ENCODE measurements at places on chromosomes 6 and 20.

GRCh38 chr6:111342913-111343312 lies 140.1 kb downstream of the REV3L start:
- no peak for DNase-seq

DNA sequence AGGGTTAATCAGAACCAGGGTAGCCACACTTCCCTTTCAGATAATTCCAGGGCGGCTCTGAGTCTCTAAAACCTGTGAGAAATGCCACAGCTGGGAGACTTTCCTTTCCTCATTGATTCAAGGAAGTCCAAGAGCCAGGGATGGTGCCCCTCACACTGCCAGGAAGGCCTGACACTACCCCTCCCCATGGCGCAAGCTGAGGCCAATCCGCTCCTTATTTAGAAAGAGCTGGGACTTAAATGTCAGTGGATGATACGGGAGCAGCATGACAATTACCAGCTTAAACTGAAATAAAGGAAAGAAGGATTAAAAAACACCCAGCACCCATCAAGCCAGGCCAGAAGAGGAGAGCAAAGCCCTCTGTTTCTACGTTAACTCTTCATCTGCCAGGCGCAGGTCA lies 244.4 kb downstream of the LRFN2 start:
- DNase-seq = no peak

DNA sequence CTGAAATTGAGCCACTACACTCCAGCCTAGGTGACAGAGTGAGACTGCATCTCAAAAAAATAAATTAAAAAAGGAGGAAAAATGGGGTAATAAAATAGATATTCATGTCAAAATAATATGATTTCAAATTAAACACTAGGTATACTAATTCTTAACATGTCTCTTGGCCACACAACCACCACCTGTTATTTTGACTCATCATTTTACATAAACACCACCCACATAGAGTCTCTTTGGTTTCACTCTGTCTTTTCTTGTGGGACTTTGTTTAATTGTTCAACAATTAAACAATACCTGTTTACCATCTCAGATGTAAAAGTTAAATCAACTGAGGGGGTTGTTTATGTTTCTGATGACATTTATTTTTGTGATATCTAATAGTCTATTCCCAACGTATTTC lies 476.8 kb upstream of the ADGRB3 start:
- no peak for DNase-seq

DNA sequence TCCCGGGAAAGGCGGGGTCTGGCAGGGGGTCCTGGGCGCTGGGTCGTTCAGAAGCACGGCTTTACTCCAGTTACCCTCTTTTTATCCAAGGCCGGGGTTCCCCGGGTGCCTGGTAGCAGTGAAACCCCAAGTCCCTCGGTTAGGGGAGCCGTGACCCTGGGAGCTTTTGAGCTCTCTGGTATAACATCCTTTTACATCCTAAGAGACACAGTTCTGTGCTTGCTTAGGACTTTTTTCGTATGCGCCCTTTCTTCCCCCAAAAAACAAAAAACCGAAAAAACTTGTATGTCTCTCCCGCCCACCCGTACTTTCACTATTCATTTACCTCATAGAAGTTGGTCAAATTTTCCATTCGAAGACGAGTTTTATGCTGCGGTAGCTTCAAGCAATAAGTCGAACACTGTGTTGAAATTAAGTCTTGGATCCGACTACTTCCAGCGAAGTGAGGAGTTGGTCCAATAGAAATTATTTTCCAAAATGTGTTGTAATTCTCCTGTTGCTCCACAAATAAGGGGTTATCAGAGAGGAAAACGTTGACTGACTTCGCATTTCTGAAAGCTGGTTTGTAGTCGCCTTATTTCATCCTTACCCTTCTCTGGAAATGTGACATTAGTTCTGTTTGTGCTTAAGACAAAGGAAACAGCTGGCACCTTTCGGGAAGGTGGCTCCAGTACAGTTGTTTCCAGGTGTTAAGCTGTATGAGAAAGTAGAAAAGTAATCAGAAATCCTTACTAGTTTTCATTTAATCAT lies 816 bp upstream of the MAN1A1 start:
- DNase-seq = peak; percentile 38

- no peak for DNase-seq
Observed at GRCh38 chr6:118939683-118940082, 4.7 kb upstream of the MCM9 start.

DNA sequence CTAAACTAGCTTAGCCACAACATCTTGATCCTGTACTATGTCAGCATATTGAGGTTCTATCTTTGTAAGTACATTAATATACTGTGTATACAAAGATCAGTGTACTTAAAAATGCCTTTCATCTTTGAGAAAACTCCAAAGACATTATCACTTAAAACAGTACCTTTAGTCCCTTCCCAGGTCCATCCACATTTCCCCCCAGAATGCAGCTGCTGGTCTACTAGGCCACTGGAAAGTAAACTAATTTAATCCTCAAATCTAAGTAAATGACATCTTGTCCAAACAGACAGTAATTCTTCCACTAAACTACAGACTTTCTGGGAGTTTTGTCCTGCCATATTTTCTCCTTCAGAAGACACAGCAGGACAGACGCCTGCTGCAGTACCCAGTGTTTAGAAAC lies 68.7 kb downstream of the SYCP2 start:
- DNase-seq = no peak

- peak; percentile 20 for DNase-seq
Observed at GRCh38 chr6:135270676-135271536, 89.8 kb downstream of the MYB start.

DNA sequence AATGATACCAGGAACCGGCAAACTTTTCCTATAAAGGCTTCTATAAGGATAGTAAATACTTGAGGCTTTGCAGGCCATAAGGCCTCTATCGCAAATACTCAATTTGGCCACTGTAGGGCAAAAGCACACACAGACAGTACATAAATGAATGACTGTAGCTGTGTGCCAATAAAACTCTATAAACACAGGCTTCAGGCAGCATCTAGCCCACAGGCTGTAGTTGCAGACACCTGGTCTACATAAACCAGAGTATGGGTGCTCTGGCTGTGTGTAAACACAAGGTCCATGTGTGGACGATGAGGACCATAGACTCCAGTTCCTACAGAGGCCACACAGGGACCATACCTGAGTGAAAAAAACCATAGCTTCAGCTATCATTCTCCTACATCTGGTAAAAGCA lies 52.2 kb downstream of the ZMYND8 start:
- no peak for DNase-seq

GRCh38 chr6:144335914-144336313 lies 50.8 kb downstream of the UTRN start:
- DNase-seq = no peak

DNA sequence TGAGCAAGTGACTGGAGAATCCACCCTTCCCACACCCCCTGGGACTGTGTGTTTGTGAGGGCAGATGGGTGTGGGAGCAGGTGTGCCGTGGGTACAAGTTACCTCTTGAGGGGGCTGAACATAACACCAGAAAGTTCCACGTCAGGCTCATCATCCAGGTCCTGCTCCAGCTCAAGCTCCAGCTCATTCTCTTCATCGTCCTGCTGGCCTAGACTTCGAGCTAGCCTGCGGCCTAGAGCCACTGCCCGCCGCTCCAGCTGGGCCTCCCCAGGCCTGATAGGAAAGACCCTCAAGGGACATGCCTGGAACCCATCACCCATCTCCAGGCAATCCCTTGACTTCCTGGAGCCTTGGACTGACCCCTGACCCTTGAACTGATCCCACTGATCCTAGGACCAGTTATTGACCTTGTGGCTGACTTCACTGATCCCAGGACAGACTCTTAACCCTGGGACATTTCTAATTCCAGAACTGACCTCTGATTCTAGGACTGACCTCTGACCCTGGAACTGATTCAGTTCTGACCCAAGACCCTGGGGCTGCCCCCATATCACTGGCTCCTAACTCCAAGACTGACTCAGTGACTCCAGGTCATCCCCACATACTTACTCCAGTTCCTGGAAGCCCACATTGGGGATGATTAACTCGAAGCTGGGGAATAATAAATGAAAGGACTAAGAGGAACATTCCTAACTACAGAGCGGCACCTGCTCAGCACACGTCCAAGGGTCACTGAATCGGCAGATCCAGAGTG lies 11.8 kb upstream of the SPAG4 start:
- DNase-seq = peak; percentile 63

DNA sequence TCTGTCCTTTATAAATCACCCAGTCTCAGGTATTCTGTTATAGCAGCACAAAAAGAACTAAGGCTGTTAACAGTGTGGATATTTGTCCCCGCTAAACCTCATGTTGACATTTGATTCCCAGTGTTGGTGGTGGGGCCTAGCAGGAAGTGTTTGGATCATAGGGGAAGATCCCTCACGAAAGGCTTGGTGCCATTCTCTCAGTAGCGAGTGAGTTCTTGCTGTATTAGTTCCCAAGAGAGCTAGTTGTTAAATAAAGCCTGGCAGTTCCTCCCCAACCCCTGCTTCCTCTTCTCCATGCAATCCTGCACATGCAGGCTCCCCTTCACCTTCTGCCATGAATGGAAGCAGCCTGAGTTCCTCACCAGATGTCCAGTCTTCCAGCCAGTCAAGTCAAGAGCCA lies 29.8 kb upstream of the ERVFRD-1 start:
- DNase-seq = no peak

DNA sequence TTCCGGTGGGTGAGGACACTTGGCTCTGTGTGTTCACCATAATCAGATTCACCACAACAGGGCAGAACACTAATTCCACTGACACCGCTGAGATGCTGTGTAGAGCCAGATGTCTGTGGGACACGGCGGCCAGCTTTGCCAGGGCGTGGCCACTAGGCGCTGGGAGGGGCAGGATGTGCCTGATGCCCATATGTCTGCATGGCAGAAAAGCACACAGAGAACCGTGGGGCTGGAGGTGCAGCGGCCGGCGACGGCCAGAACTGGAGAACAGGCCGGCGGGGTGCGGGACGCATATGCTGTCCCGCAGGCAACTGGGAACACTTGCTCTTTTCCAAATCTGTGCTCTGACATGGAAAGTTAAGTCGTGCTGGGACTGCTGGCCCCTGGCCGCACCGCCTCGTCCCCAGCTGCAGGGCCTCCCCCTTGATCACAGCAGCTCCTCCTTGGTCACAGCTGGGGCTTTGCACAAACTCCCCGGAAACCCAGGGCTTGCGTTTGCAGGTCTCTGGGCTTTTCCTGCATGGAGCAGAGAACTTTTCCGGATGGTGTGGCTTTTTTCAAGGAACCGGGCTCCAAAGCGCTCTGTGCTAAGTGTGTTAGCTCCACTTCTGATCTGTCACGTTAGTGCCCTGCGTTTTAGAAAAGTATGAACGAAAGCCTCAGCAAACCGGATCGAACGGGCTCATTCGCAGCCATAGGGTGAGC lies 31.1 kb downstream of the NTSR1 start:
- DNase-seq = no peak

DNA sequence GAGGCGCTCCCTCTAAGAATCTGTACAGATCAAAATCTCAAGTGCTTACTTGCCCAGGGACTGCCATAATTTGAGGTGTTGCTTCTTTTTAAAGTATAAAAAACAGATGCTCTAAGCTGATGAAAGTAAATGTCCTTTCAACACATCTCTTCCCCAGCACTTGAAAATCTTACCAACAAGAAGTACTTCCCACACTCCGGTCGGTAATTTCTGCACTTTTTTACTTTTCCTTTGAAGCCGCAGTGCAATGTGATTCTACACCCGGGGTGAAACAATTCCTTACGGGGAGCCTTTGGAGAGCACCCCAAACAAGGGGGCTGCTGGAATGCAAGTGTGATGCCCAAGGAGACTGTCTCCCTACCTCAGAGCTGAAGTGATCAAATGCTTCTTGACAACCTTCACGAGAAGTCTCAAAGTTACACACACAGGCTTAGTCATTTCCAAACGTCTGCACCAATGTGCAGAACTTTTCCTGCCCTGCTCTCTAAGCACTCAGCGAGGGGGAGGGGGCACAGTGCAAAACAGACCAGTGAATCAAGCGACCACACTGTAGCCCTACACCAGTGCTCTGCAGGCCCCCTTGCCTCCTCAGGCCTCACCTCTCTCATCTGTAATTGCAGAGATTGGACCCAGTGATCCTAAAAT lies 56.7 kb downstream of the ATXN1 start:
- no peak for DNase-seq

DNA sequence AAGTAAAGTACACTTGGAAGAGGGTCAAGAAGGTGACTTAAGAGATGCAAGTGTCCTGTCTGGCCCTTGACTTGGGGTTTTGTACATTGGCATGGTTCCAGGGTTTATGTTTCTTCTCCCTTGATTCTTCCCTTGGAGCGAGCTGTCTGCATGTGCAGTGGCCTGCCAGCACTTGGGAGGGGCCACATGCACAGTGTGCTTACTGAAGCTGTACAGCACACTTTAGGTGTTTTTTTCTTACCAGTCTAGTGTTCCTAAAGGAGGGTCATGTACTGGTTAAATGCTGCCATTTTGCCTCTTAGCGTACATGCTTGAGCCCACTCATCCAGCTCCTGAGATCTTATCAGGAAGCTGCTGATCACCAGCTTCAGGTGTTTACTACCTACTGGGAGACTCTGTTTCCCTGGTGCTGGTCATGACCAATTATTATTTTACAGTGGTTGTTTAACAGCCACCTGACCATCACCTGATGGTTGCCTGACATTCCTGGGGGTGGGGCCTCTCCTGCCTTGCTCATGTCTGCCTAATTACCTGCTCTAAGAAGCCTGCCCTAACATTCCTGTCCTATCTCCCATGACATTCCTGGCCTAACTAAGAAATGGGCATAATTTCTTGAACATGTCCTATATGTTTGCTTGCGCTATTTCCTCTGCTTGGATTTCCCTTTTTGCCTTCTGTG lies 182.9 kb downstream of the MCHR2 start:
- DNase-seq = no peak

- no peak for DNase-seq
Observed at GRCh38 chr6:163782436-163783003, 368.0 kb downstream of the QKI start.

- DNase-seq = no peak
Observed at GRCh38 chr20:51712501-51713212, 55.5 kb downstream of the ATP9A start.
